ENCODE measurements at places on chromosomes 1 and 21.

DNA sequence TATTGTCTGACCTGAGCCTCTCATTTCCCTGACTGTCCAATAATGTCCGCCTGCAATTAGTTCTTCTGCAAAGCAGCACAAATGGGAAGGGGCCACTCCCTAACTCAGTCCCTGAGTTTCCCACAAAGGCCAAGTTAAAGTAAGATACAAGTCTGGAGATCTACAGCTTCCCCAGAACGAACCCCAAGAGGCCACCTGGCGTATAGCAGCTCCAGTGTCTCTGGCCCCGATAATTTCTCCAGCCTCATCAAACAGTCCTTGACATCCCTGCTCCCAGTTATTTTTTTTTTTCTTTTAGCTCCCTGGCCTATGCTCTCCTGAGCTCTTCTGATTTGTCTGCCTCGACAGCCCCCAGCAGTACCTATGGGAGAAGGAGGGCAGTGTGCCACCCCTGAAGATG lies 8.1 kb upstream of the ACKR1 start:
- DNase-seq = no peak

DNA sequence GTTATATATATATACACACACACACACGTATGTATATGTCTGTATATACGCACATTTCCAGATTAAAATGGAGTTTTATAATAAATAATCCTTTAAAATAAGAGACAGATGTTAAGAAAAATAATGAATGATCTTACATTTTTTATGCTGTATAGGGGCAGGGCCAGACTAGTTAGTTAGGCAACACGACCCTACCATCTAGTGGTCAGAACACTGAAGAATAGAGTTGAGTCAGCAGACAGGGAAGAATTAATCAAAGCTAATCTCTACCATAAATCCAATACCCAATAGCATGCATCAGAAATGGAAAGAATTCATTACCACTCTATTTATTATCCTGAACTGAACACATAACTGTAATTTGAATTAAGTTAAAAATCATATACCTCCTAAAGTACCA lies 156.7 kb downstream of the BRINP3 start:
- no peak for DNase-seq

DNA sequence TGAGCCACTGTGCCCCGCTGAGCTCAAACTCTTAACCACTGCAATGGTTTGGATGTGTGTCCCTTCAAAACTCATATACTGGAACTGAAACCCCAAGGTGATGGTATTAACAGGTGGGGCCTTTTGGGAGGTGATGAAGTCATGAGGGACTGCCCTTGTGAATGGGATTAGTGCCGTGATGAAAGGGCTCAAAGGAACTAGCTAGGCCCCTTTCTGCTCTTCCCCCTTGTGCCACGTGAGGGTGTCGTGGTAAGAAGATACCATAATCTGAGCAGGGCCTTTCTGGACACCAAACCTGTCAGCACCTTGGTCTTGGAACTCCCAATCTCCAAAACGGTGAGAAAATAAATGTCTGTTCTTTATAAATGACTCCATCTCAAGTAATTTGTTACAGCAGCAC lies 45.5 kb upstream of the SPOCD1 start:
- no peak for DNase-seq

DNA sequence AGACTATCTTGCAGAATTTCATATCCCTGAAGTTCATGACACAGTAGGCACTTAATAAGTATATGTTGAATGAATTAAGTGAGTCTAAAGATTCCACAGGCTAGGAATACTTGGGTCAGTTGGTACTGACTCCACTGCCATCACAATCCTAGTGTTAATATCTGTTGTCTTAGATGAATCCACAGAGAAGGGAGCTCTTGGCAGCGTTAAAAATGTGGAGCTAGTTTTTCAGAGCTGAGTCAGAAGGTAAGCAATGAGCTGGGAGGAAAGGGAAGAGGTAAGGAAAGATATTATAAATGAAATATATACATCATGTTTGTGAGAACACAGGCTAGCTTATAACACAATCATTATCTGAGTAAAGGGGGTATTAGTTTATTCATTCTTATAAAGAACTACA lies 21.8 kb upstream of the GORAB start:
- DNase-seq = no peak

- no peak for DNase-seq
Measured at GRCh38 chr1:226980122-226980560, 40.0 kb downstream of the COQ8A start.

DNA sequence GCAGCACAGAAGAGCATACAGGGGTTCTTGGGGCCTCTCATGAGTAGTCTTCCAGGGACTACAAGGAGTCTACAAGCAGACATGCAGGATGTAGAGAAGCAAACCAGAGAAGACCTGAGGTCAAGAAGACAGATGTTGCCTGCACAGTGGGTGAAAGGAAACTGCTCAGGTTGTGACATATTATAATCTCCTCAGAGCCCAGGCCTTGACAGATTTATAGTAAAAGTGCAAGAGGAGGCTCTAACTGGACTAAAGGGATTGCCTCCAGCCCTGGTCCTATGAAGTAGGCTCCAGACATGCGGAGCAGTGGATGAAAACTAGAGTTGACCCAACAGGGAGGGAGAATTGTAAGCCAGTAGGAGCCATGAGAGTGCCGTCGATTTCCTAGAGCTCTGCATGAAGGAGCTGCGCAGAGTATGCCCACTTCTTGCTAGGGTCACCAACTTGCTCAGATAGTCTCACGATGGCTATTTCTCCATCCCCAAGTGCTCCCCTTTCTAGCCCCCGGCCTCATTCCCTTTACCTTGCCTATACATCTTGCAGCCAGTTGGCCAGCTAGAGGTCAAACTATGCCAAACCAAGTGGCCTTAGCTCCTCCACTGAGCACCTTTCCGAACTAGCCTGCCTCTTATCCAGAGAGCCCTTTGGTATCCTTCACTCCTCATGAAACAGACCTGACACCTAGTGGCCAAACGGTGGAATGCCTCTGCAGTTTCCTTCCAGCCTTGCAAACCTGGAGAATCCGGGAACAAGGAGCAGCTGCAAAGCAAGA lies 36.2 kb upstream of the IPO9 start:
- peak; percentile 41 for DNase-seq

DNA sequence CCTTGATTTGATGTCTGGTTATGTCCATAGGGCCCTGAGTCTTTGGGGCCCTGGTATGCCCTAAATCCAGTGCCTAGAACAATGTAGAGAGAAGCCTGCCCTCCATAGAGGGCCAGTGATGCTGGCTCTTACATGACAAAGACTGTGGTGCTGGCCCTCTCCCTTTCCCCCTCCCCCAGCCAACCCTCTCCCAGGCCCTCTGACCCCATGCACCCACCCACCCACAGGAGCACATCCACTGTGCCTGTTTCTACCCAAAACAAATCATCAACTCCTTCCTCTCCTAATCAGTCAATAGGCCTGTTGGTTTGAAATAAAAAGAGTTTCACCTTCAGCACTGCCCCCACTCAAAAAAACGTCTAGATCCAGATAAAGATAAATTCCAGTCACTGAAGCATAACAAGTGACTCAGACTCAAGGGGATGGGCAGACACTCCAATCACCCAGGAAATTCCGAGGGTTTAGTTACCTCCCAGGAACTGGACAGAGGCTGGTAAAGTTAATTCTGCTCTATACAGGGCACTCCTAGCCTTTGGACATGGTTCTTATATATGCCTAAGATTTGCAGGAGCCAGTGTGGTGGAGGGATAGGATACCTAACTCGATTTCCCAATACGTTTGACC lies 144.8 kb upstream of the VANGL1 start:
- no peak for DNase-seq

- DNase-seq = no peak
Measured at GRCh38 chr1:211339631-211340041, 13.0 kb downstream of the TRAF5 start.

GRCh38 chr1:85296980-85297379 lies 20.5 kb upstream of the BCL10 start:
- no peak for DNase-seq

- no peak for DNase-seq
Measured at GRCh38 chr1:205351984-205352713, 4.6 kb downstream of the KLHDC8A start.

DNA sequence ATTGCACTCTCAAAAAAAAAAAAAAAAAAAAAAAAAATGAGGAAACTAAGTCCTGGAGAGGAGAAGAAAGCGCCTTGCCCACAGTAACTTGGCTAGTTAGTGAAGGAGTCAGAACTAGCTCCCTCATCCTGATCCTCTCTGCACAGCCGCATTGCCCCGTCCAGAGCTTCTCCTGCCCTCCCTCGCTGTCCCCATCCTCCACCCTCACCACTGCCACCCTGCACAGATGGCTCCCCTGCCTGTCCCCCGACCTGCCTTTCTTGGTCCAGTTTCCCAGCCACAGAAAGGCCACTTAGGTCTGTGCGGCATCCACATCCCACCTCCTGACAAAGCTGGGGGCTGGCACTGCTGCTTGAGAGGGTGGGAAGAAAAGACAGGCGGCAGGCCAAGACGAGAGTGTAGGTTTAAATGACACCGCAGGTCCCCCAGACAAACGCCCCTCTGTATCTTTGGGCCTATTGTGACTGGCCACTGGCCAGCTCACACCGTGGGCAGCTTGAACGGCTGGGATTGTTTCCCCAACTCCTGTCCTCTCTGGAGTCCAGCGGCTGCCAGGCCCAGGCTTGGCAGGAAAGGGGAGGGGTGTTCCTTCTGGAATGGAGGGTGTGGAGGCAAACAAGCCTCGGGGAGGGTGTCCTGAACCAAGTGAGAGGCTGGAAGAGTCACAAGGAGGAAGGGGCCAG lies 20.2 kb downstream of the NCMAP start:
- DNase-seq = no peak

DNA sequence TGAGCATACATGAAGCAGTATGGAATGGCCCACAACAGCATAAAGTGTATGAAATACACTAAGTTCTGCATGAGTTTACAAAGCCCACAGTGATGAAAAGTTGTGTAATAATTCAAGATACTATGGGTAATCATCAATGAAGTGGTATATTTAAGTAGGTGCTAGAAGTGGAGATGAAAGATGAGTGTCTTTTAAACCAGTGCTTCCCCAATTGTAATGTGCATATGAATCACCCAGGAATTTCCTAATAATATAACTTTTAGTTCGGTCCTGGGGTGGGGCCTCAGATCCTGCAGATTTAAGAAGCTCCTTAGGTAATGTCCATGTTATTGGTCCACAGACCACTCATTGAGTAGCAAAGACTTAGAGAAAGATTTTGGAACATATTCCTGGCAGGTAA lies 184.9 kb downstream of the DUSP10 start:
- no peak for DNase-seq

- DNase-seq = peak; percentile 77
Measured at GRCh38 chr1:112395821-112396652, at the start of gene CTTNBP2NL. CTTNBP2NL (plus strand) TSS chr1:112396214; CDS start chr1:112416166, 19,952 bp downstream.

GRCh38 chr1:45822644-45823043 lies 19.2 kb downstream of the MAST2 start:
- no peak for DNase-seq

DNA sequence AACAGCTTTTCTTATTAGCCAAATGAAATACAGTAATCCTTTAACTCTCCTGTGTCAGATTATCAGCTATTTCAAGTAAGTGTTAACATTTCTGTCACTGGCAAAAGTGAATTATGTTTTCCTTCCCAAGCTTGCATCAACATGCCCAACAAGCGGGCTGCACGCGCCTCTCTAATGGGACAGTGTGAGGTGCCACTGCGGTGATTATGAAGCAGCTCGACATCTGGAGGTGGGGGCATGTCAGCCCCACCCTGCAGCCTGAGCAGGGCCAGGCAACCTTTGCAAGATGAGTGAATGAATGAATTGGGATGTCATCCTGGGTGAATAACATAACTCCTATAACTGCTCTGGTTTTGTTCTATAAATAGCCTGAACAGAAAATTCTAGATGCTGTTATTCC lies 301.4 kb downstream of the ZNF326 start:
- no peak for DNase-seq

- DNase-seq = no peak
Measured at GRCh38 chr1:71862756-71863155, 419.6 kb downstream of the NEGR1 start.

GRCh38 chr21:29017639-29018237 lies 1.4 kb downstream of the RWDD2B start:
- no peak for DNase-seq

- no peak for DNase-seq
Measured at GRCh38 chr1:236524895-236525184, 1.1 kb downstream of the LGALS8 start.

GRCh38 chr1:168613038-168613451 lies 36.6 kb downstream of the XCL1 start:
- no peak for DNase-seq

DNA sequence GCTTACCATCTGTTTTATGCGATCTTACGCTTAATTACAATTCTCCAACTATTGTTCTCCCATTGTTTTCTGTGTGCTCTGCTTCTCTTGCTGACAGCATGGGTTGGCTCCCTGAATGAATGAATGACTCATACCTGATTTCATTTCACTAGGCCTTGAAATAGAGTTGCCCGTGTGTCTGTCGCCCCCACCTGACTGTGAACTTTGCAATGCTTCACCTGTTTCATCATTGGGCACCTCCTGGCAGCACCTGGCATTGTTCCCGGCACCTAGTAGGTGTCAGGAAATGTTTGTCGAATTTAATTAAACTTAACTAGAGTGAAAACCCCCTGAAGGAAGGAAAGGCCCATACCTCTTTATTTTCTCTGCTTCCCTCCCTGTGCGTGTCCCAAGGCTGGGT lies 120.5 kb upstream of the KLHDC7A start:
- DNase-seq = no peak

GRCh38 chr1:21201650-21202049 lies 25.0 kb upstream of the EIF4G3 start:
- no peak for DNase-seq

DNA sequence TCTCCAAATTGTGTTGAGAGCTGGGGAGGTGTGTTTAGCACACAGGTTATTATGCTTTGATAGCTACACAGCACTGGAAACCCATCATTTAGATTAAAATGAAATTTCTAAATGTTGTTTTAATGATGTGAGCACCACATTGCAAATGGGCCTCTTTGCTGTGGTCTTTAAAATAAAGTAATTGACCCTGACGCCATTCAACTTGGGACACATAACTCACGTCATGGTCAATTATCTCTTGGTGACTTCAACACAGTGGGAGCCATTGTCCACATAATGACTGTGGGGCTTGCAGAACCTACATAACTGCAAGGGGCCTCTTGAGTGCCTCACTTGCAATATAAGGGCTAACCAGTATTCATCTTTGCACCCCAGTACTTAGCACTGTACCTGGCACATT lies 280.4 kb downstream of the HLX start:
- no peak for DNase-seq

DNA sequence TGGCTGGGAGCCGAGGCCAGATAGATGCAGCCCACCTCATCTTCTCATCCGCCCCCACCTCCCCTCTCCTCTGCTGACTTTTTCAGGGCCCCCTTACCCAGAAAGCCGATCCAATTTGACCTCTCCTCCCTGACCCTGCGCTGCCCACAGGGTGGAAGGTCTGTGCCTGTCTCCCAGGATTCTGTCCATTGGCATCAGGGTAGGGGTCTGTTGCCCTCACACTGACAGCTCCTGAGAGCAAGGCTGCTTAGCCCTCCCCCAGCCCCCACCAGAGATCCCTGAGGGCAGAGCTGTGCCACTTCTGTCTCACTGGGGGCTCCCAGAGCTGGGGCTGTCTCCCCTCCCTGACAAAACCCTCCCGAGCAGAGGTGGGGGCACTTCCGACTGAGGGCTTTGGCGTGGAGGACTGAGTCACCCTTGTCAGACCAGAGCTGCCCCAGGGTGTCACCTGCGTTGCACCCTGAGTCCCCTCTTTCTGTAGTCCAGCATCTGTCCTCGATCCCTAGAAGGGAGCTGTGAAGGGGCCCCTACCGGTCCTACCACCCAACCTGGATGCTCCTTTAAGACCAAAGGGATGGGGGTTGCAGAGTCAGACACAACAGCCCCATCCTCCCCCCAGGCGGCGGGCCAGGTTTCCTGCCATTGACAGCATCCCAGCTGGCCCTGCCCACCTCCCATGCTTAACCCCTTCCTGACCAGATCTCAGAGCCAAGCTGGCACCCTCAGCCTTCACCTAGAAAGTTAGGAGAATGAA lies 2.4 kb upstream of the FAM110D start:
- no peak for DNase-seq
